ENCODE measurements at places on chromosomes 16 and 17. TPM values are rescaled to one million over a fixed set of nuclear protein-coding genes. Genes with fewer than 3 reads are reported as not detected.

The GAS2L2 gene
- total RNA-seq: not detected

The HBA1 gene
- not detected for total RNA-seq

The SDK2 gene
- total RNA-seq: under 0.01 TPM

The CCL4L2 gene
- not detected for total RNA-seq

The MEAK7 gene
- 36.0 TPM for total RNA-seq

The C16orf89 gene
- total RNA-seq: 0.29 TPM

The CCDC154 gene
- total RNA-seq: not detected

The G6PC1 gene
- not detected for total RNA-seq

The PRSS33 gene
- total RNA-seq: not detected

The WNT9B gene
- total RNA-seq: not detected

The ZNF286A gene
- total RNA-seq: 10.8 TPM

The ZPBP2 gene
- not detected for total RNA-seq

The KCNJ16 gene
- total RNA-seq: not detected

The MOSMO gene
- 18.7 TPM for total RNA-seq

Measured in myometrial cell (primary cell).